ENCODE measurements at places on chromosomes 5 and 9. TPM values are rescaled to one million over a fixed set of nuclear protein-coding genes. Genes with fewer than 3 reads are reported as not detected.

The ST8SIA4 gene
- total RNA-seq: 4.2 TPM

The TRIM36 gene
- 2.2 TPM for total RNA-seq

The KCNN2 gene
- total RNA-seq: 3.4 TPM

The SLC25A48 gene
- total RNA-seq: 0.49 TPM

The PCDHGA2 gene
- total RNA-seq: 6.1 TPM

The SOHLH1 gene
- not detected for total RNA-seq

The SKP1 gene
- 147 TPM for total RNA-seq

The SLC34A3 gene
- total RNA-seq: not detected

The PLAC8L1 gene
- total RNA-seq: not detected

The PCDHGA10 gene
- 10.6 TPM for total RNA-seq

The AFAP1L1 gene
- total RNA-seq: 14.7 TPM

The FOXD4L4 gene
- total RNA-seq: not detected

The CDKN2B-AS1 gene
- total RNA-seq: 5.9 TPM

- H3K27me3 ChIP-seq: no peaks in the 10 kb centered on the region
- DNase-seq: no peak
- H3K36me3 ChIP-seq: no peaks in the 10 kb centered on the region
- H3K4me3 ChIP-seq: no peak overlapping the region
- H3K27ac ChIP-seq: no peak overlapping the region
Observed at GRCh38 chr5:103480246-103480645, 82.3 kb downstream of the NUDT12 start.

DNA sequence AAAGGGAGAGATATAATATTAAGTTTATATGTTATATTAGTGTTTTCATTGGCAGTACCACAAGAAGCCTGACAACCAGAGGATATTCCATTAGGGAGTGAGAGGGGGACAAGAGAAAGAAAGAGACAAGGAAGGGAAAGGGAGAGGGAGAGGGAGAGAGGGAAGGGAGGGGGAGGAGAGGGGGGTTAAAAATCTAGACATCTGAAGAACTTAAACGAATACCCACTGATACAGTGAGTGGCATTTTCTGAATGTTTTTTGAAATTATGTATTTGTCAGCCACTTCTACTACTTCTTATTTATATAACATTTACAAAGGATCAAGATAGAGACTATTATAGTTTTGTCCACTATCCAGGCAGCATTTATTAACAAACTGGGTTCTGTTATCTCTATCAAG lies 11.6 kb upstream of the CEP120 start:
- no peaks in the 10 kb centered on the region for H3K36me3 ChIP-seq
- no peak overlapping the region for H3K4me3 ChIP-seq
- H3K4me1 ChIP-seq: peaks cover under 1% of the 10 kb centered on the region
- no peak for DNase-seq
- H3K27me3 ChIP-seq: no peaks in the 10 kb centered on the region

GRCh38 chr5:97355775-97356174 lies 172.7 kb upstream of the RIOK2 start:
- no peak overlapping the region for H3K27ac ChIP-seq
- DNase-seq: no peak
- no peaks in the 10 kb centered on the region for H3K36me3 ChIP-seq
- H3K27me3 ChIP-seq: no peaks in the 10 kb centered on the region

GRCh38 chr9:125126019-125126746 lies 17.1 kb downstream of the SCAI start:
- DNase-seq: peak; percentile 97
- H3K27me3 ChIP-seq: no peaks in the 10 kb centered on the region
- H3K4me3 ChIP-seq: no peak overlapping the region
- H3K27ac ChIP-seq: peak overlapping the region; percentile 66

DNA sequence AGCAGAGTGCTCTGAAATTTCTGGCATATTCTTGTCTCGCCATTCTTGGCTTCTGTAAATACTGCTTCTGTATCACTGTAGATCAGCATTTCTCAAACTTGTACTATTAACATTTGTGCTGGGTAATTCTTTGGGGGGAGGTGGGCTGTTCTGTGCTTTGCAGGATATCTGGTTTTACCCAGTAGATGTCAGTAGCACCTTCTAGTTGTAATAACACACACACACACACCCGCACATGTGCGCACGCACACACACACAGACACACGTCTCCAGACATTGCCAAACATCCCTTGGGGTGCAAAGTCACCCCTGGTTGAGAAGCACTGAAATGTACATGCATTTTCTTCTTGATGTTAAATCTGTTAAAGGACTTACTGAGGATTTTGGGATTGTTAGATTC lies 304.1 kb downstream of the MAT2B start:
- no peaks in the 10 kb centered on the region for H3K36me3 ChIP-seq
- no peaks in the 10 kb centered on the region for H3K27me3 ChIP-seq
- no peaks in the 10 kb centered on the region for H3K4me1 ChIP-seq
- DNase-seq: no peak
- H3K4me3 ChIP-seq: no peak overlapping the region
- H3K27ac ChIP-seq: no peak overlapping the region

- H3K4me1 ChIP-seq: peaks cover 6% of the 10 kb centered on the region
- peak overlapping the region; percentile 1 for H3K4me3 ChIP-seq
- no peak overlapping the region for H3K27ac ChIP-seq
- H3K36me3 ChIP-seq: no peaks in the 10 kb centered on the region
Observed at GRCh38 chr9:36276781-36277181, 18.5 kb upstream of the GNE start.

DNA sequence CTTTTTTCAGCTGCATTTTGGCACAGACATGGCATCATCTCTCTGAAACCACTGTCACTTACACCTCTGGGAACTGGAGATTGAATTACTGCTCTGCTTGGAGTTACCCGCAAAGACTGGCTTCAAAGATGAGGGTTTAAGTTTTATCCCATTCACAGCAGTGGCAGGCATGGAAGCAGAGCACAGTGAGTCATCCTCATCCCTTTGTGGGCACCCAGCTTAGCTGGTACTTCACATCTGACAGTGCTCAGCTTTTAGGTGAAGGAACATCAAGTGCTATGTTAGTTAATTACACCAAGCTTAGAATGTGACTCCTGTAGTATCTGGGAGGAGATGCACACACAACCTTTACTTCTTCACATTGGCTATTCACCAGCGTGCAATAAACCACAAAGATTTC lies 24.8 kb upstream of the ALDH1A1 start:
- H3K4me1 ChIP-seq: peaks cover 5% of the 10 kb centered on the region
- no peaks in the 10 kb centered on the region for H3K36me3 ChIP-seq
- no peak for DNase-seq

- no peaks in the 10 kb centered on the region for H3K36me3 ChIP-seq
- H3K27me3 ChIP-seq: no peaks in the 10 kb centered on the region
- no peak overlapping the region for H3K4me3 ChIP-seq
- no peak for DNase-seq
- H3K27ac ChIP-seq: no peak overlapping the region
- no peaks in the 10 kb centered on the region for H3K4me1 ChIP-seq
Observed at GRCh38 chr9:38092200-38092524, 23.1 kb upstream of the SHB start.

GRCh38 chr5:3077684-3078083 lies 326.2 kb upstream of the IRX2 start:
- no peaks in the 10 kb centered on the region for H3K27me3 ChIP-seq
- no peak overlapping the region for H3K27ac ChIP-seq
- H3K4me3 ChIP-seq: no peak overlapping the region
- H3K36me3 ChIP-seq: no peaks in the 10 kb centered on the region

- H3K36me3 ChIP-seq: no peaks in the 10 kb centered on the region
- DNase-seq: no peak
Observed at GRCh38 chr5:61167382-61167781, 5.1 kb upstream of the SMIM15 start.

DNA sequence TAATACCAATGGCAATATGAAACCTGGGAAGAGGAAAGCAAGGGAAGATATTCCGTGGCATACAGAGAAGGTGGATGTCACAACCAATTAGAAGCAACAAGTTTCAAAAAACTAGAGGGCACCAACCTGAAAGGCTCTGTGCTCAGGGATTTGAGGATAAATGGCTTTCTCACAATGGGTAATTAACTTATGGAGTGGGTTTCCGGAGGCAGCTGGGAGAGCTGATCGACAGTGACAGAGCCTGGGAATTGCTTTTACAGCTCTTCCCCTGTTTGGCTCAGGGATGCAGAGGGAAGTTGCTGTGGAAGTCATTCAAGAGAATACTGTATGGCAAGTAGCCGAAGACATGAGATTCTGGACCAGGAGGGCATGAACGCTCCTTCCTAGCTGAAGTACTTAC lies 237.0 kb downstream of the KIF4B start:
- no peak overlapping the region for H3K27ac ChIP-seq
- no peaks in the 10 kb centered on the region for H3K4me1 ChIP-seq
- no peaks in the 10 kb centered on the region for H3K27me3 ChIP-seq
- H3K4me3 ChIP-seq: no peak overlapping the region
- no peaks in the 10 kb centered on the region for H3K36me3 ChIP-seq
- no peak for DNase-seq

DNA sequence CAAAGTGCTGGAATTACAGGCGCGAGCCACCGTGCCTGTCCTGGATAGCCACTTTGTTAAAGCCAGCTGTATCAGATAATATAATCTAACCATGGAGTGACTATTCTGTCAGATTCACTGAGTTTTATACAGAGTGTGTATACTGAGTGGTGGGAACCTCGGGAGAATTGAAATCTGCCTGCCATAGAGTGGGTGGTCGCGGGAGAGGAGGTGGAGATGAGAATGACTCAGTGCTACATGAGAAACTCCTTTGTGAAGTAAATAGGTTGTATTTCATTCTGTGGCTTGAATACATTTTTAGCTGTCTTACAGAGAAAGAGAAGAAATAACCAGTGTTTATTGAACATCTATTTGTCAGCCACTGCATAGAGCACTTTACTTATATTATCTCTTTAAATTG lies 26.4 kb downstream of the ATP6V0E1 start:
- H3K27me3 ChIP-seq: no peaks in the 10 kb centered on the region
- no peak overlapping the region for H3K4me3 ChIP-seq
- H3K36me3 ChIP-seq: no peaks in the 10 kb centered on the region
- peaks cover 41% of the 10 kb centered on the region for H3K4me1 ChIP-seq
- DNase-seq: no peak
- no peak overlapping the region for H3K27ac ChIP-seq

GRCh38 chr9:13295556-13295955 lies 16.1 kb upstream of the MPDZ start:
- no peaks in the 10 kb centered on the region for H3K36me3 ChIP-seq
- no peak overlapping the region for H3K27ac ChIP-seq
- H3K4me3 ChIP-seq: no peak overlapping the region
- DNase-seq: no peak

DNA sequence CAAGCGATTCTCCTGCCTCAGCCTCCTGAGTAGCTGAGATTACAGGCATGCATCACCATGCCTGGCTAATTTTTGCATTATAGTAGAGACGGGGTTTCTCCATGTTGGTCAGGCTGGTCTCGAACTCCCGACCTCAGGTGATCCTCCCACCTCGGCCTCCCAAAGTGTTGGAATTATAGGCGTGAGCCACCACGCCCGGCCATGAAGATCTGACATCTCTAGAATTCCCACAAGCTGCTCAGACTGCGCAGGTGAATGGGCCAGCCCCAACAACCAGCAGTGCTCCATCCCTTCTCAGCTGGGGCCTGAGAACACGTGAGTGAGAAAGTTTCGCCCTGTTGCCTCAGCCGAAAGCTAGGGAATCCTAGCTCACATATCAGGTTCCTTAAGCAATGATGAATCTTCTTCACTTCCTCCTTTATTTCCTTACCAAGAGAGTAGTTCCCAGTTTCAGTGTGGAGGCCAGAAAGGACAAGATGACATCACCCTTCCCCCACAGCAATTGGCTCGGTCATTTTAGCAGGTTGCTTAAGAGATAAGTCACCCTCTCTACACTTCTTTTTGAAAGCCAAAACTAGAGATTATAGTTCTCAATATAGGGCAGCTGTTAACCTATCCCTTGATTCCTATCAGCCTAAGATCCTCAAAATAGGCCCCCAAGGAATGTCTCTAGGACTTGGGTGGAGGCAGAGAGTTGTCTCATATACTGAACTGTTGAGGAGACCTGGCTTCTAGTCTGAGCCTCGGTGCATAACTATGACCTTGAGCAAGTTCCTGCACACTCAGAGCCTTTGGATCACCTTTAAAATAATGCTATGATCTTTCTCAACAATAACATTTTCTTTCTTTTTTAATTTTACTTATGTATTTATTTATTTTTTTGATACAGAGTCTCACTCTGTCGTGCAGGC lies 23.9 kb upstream of the PPP2CA start:
- H3K27me3 ChIP-seq: no peaks in the 10 kb centered on the region
- no peaks in the 10 kb centered on the region for H3K36me3 ChIP-seq
- H3K4me3 ChIP-seq: no peak overlapping the region
- peaks cover 6% of the 10 kb centered on the region for H3K4me1 ChIP-seq
- no peak for DNase-seq
- no peak overlapping the region for H3K27ac ChIP-seq

GRCh38 chr5:140148508-140148907 lies 22.8 kb downstream of the IGIP start:
- no peaks in the 10 kb centered on the region for H3K36me3 ChIP-seq
- DNase-seq: no peak
- H3K4me3 ChIP-seq: no peak overlapping the region

GRCh38 chr9:113872485-113873143 lies 3.5 kb upstream of the ZNF618 start:
- H3K4me3 ChIP-seq: no peak overlapping the region
- H3K27ac ChIP-seq: no peak overlapping the region
- no peaks in the 10 kb centered on the region for H3K36me3 ChIP-seq

DNA sequence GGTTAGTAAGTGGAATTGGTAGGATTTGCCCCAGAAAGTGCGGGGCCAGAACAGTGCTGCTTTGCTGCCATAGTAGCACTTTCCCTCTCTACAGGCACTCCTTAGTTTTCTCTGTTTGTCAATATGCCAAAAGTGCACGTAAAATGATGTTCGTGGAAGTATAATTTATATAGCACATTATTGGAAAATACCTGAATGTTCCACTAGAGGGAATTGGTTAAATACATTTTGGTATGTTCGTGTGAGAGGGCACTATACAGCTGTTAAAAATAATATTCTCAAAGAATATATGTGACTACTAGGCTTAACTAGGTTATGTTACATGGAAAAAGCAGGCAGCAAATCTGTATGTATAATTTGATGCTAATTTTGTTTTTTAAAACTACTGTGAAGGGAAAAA lies 184.0 kb upstream of the GDNF start:
- no peaks in the 10 kb centered on the region for H3K4me1 ChIP-seq
- H3K27ac ChIP-seq: no peak overlapping the region
- no peaks in the 10 kb centered on the region for H3K27me3 ChIP-seq
- no peak overlapping the region for H3K4me3 ChIP-seq

DNA sequence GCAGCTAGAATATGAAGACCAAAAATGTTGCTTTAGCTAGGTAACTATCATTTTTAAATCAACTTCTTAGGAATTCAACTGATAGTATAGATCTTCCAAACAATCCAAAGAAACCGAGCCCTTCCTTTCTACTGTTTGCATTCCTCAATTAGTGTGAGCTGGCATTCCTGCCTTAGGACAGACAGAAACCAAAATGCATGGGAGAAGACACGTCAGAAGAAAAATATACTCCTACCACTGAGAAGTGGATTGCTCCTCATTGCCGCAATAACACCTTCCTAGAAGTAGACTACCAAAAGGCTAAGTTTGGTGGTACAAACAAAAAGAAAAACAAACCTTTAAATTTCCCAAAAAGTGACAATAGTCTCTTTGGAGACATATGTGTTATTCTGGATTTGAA lies 440.0 kb downstream of the SEMA5A start:
- no peaks in the 10 kb centered on the region for H3K36me3 ChIP-seq
- H3K27me3 ChIP-seq: no peaks in the 10 kb centered on the region
- no peak overlapping the region for H3K4me3 ChIP-seq
- no peak overlapping the region for H3K27ac ChIP-seq

GRCh38 chr9:128159522-128159783 lies 612 bp upstream of the BBLN start:
- peak overlapping the region; percentile 68 for H3K27ac ChIP-seq
- H3K27me3 ChIP-seq: no peaks in the 10 kb centered on the region
- H3K36me3 ChIP-seq: no peaks in the 10 kb centered on the region

Data from vagina (tissue), 2 donors.